ENCODE measurements at places on chromosomes 12 and 14.

GRCh38 chr14:25037032-25037431 is 12.9 kb downstream of the STXBP6 start:
- no peak for DNase-seq

DNA sequence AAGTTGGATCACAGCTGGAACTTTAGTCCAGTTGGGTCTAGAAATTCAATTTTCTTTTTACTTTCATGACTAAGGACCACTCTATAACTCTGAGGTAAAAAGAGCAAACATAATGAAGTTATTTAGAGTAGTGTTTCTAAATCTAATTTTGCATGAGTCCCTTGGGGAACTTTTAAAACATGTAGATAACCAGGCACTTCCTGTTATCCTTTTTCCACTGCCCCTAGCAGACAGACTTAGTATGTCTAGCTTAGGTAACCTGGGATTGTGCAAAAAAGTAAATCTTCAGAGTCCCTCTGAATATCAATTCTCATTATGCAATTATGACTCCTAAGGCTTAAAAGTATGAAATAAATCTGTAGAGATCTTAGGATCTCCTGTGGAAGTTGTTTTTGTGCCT is 371.2 kb downstream of the DIO2 start:
- DNase-seq: no peak

DNA sequence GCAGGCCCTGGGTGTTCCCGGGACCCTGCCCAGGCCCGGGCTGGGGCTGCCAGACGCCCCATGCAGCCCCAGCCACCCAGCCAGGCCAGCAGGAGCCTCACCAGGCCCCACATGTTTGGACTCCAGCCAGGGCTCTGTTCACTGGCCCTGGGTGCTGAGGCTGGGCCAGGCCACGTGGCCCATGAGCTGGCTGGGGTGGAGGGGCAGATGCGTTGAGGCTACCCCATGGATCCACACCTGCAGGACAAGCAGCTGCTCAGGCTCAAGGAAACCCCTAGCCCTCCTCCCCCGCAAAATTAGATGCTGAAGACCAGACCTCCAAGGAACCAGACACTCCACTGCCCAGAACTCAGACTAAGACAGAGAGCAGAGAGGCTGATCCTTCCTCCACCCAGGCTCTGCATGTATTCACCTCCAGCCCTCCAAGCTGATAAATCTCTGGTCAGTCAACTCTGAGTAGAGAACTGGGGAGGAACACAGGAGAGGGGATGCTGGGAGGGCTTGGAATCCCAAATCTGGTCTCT is 1.6 kb downstream of the CDH24 start:
- DNase-seq: no peak

DNA sequence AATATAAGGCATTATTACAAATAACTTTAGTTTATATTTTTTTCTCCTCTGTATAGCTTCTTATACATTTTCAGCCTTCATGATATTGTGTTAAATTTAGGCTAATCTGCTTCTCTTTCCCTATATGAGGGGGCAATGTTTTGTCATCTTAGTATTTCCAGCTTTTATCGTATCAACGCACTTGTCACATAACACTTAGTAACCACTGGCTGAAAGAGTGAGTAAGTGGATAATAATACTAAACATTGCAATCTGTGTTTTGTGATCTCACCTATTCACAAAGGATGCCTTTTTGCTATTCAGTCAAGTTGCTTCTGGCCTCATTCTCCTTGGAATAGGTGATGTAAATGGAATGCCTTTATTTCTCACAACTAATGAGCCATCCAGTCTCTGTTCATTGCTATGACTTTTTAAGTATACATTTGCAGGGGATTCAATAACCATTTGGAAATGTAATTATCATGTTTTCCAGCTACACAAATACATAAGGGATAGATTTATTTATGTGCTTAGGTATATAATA is 260.9 kb downstream of the BMP4 start:
- DNase-seq: no peak

GRCh38 chr14:68247274-68247673 is 427.7 kb downstream of the RAD51B start:
- DNase-seq: no peak

GRCh38 chr12:97601934-97602720 is 139.5 kb downstream of the RMST start:
- no peak for DNase-seq

DNA sequence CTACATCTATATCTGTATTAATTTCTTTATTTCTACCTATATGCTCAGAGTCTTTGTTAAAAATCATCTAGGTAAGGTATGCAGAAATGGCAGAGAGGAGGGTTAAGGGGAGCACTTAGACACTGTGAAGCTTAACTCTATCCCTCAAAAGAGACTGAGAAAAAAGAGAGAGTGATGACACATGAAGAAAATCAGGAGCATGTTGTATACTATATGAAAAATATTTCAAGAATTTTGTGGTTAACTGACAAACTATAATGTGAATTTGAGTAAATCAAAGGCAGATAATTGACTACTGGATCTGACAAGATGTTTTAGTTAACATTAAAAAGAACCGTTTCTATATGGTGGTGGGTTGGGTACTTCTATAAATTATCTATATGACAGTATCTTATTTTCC is 1814.2 kb upstream of the SEL1L start:
- no peak for DNase-seq

DNA sequence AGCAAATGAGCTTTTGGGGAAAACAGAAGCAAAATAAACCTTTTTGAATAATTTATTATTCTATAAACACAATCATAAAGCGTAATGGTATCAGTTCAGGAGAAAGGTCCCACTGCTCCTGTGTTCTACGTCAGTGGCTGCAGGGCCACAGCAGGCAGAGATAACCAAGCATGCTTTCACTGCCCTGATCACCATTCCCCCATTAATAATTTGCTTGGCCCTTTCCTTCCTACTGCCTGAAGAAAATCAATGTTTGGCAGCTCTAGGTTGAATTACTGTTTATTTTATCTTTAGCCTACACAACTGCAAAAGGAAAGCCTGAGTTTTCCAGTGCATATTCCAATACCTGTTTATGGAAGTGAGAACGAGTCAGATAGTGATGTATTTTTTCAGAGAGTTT is 369.9 kb downstream of the DIO2 start:
- DNase-seq: no peak

DNA sequence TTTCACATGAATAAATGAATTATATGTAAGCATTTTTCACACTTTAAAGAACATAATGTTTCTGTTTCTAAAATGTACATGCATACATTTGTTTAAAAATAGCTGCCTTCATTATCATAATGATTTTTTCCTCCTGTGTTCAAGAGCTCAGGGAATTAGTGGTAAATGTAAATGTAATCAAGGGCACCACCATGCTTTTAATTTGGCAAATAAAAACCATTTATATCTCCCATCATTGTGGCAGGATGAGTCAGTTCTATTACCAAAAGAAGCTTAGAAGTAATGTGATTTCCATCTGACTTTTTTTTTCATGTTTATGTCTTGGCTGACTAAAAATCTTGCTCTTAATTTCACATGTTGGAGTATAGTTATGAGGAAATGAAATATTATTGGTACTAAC is 176.1 kb downstream of the GXYLT1 start:
- no peak for DNase-seq

GRCh38 chr14:37992499-37992898 is 215.2 kb upstream of the SSTR1 start:
- DNase-seq: no peak

DNA sequence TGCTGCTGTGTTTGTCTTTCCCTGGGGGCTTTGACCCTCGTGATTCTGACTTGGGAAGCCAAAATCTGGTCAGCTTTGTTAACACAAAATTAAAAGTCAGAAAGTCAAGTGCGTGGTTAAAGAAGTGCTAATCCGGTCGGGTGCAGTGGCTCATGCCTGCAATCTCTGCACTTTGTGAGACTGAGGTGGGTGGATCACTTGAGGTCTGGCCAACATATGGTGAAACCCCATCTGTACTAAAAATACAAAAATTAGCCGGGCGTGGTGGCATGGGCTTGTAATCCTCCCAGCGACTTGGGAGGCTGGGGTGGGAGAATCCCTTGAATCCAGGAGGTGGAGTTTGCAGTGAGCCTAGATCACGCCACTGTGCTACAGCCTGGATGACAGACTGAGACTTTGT is 844.6 kb downstream of the VRK1 start:
- DNase-seq: no peak

GRCh38 chr14:30211326-30211725 is 283.7 kb upstream of the PRKD1 start:
- no peak for DNase-seq

DNA sequence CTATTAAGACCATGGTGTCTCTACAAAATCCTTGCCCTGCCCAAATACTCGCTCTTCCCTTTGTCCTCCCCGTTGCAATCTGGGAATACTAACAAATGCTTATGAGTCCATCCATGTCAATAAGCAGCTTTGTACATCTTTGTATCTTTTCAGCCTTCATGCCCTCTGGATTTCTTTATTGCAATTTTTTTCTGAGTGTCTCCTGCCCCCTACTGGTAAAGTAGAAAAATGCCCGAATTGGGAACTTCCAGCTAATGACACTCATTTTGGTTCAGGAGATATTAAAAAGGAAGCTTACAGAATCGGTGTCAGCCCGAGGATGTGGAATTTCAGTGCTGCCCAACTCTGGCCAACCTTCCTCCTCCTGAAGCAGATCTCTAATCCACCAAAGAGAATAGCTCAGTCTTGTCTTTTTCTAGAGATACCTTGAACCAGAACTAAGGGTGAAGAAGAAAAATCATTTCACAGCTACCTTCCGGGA is 46.0 kb downstream of the SH2B3 start:
- DNase-seq: peak; percentile 50

DNA sequence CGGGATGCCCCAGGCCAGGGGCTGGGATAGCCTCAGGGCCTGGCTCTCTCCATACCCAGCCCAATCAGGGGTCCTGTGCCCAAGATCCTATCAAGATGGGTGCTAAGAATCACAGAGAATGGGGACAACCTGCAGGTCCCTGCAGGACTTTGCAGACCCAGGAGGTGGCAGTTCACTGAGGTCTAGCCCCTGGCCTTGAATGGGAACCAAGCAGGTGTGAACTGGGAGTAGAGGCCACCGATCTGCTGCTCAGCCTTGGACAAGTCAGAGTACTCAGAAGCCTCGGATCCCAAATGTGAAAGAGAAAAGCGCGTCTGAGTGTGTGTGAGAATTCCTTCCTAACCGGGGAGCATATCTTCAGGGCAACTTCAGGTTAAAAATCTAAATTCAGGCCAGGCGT is 76.2 kb downstream of the ARL6IP4 start:
- no peak for DNase-seq

DNA sequence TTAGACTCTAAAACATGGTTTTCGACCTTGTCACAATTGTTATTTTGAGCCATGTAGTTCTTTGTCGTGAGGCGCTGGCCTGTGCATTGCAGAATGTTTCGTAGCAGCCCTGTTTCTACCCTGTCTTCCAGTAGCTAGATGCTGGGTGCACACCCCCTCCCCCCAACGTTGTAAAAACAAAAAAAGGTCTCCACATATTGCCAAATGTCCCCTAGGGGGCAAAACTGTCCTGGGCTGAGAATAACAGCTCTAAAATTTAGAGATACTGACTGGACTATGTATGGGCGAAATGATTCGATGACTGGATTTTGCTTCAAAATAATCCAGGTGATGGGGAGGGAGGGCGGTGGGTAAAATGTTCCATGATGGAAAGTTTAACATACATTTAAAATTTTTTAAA is 126.1 kb upstream of the FUT8 start:
- DNase-seq: no peak

GRCh38 chr12:29253906-29254625 is 105.0 kb downstream of the FAR2 start:
- DNase-seq: no peak

DNA sequence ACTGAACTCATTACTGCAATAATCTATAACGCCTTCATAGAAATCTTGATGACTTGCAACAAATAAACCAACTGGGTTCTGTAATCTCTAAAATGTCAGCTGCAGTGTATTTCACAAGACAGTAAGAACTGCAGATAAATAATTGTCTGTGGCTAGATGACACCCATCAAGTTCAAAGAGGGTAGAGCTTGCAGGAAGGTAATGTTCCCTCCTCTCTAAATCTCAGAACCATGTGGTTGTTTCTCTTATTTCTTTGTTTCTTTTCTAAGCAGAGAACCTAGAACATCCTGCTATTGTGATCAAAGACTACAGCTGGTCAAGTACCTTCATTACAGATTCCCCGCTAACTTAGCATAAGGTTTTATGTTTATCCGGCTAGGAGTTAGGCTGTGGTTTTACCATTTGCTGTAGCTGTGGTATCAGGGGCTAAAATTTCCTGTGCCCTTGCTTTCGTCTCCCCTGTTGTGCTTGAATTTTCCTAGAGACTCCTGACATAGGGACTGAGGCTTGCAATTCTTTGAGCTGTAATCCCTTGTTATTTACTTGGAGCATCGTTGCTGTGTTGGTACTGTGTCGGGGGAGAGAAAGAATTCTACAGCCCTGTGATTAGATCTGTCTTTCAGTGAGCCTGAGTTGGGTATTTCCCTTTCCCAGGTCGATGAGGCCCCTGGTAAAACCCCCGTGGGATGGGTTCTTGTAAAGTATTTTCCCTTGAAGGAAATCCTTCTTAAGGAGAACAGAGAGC is 253.1 kb upstream of the BTG1 start:
- no peak for DNase-seq
